ENCODE measurements at places on chromosomes 1 and 21. TPM values are rescaled to one million over a fixed set of nuclear protein-coding genes. Genes with fewer than 3 reads are reported as not detected.

GRCh38 chr1:168099337-168099801, 37.4 kb downstream of the GPR161 start:
- no peak for DNase-seq

DNA sequence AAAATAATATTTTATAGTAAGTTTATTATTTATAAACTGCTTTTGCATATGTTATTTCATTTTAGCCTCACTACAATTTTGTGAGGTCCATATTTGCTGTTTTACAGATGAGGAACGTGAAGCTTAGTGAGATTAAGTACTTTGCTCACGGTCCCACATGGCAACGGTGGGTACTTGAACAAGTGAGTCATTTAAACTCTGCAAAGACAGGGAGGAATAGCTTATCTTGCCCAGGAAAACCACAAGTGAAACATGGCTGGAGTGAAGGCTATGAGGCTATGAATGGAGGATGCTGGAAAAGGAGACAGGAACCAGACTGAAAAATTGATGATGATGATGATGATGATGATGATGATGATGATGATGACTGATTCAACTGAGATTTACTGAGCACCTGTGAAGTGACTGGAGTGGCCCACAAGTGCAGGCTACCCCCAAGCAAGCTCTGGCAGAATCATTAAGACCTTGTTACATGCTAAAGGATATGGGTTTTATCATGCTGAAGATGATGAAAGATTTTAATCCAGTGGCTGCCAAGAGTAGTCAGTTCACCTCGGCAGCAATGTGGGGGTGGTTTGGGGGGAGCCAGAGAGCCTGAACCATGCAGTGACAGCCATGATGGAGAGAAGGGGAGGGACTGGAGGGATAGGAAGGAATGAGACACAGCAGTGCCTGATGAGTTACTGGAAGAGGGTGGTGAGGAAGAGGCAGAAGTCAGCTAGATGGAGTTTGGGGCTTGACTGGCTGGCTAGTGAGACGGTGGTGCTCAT, 1.4 kb upstream of the ABCA4 start:
- no peak for DNase-seq

The HSPG2 gene
- 3.9 TPM for total RNA-seq

- no peak for DNase-seq
These were observed 20.4 kb downstream of the KIAA1614 start for GRCh38 chr1:180933141-180933540.

The HRNR gene
- not detected for total RNA-seq

GRCh38 chr1:248183996-248184395, 9.4 kb downstream of the OR2M2 start:
- no peak for DNase-seq

DNA sequence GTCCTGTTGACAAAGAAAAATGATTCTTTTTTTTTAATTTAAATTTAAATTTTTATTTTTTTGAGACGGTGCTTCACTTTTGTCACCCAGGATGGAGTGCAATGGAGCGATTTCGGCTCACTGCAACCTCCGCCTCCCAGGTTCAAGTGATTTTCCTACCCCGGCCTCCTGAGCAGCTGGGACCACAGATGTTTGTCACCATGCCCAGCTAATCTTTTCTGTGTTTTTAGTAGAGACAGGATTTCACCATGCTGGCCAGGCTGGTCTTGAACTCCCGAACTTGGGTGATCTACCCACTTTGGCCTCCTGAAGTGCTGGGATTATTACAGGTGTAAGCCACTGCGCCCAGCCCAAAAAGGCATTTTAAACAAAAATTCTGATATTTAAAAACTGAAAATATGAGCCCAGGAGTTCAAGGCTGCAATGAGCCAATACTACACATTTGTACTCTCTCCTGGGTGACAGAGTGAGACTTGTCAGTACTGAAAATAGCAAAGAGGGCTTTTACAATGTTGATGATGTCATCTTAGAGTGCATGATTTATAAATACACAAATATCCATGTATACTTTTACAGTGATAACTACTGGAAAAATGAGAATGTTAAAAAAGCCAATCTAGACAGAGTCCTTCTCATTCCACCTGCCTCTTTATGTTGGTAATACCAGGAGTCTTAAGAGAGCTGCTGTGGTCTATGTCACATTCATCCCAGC, 56.0 kb upstream of the STUM start:
- no peak for DNase-seq

- no peak for DNase-seq
These were observed 38.0 kb downstream of the FOXO6 start for GRCh38 chr1:41399145-41399795.

DNA sequence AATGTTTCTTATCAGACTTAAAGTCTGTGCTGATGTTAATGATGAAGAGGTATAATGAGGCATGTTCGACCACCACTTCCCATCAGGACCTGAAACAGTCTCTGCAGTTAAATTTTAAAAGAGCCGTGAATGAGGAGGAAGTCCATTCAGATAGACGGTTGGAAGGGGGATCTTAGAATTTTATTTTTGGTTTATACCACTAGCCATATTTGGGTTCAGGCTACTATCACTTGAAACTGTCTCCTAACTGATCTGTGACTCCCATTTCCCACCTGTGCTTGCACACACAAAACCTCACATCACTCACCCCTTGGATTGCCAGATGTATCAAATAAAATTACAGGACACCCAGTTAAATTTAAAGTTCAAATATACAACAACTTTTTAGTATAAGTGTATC, 9.9 kb upstream of the ANKRD13C start:
- no peak for DNase-seq

- DNase-seq = no peak
These were observed 19.9 kb downstream of the SGIP1 start for GRCh38 chr1:66553846-66554245.

The VWA5B1 gene
- not detected for total RNA-seq

DNA sequence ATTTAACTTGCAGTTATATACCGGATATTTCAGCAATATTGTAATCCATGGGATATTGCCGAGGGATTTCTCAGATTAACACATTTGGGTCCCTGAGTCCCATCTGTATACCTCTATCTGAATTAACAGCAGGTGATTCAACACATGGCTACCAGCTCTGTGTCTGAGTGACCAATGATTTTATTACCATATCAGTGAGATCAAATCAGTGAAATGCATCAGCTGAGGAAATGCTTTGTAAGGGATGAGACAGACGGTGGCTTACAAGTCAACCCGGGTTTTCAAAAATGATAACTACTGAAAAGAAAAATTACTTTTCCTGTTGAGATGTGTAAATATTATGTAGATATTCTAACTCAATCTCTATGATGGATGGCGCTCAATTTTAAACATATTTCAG, 504.1 kb upstream of the PKN2 start:
- DNase-seq = no peak

DNA sequence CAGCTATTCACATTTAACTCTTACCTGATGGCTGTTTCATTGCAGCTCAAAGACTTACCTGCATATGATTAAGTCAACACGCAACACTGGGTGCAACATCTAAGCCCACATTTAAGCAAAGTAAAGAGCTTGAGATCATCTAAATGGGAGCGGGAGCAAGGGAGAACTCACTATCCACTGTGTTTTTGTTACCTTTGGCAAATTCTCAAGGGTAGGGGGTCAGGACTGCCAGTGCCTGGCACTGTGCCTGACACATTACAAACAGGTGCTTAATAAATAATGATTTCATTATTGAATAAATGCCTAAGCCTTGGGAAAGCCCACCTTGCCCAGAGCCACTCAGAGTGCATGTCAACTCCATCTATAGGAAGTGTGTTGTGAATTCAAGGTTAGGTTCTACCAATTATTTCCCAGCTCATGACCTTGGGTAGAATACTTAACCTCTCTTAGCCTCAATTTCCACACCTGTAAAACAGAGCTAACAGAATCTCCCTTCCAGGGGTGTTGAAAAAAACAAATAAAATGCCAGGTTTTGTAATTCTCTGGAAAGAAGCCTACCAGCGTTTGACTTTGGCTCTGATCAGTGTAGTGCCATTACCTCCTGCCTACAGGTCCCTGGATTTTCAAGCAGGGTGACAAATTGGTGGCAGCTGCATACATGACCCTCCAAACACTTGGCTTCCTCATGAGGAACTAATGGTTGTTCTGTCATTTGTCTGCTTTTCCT, 109.7 kb downstream of the TGFBR3 start:
- no peak for DNase-seq

GRCh38 chr1:184889902-184890301, 84.4 kb downstream of the NIBAN1 start:
- no peak for DNase-seq

- DNase-seq = no peak
These were observed 45.4 kb downstream of the SLC45A1 start for GRCh38 chr1:8363186-8363766.
